Mucosa of descending colon (tissue), 3 donors: ENCODE measurements at places on chromosomes 11 and 22.

GRCh38 chr22:20191000-20191515, 40.2 kb upstream of the CCDC188 start:
- DNase-seq, result no peak

DNA sequence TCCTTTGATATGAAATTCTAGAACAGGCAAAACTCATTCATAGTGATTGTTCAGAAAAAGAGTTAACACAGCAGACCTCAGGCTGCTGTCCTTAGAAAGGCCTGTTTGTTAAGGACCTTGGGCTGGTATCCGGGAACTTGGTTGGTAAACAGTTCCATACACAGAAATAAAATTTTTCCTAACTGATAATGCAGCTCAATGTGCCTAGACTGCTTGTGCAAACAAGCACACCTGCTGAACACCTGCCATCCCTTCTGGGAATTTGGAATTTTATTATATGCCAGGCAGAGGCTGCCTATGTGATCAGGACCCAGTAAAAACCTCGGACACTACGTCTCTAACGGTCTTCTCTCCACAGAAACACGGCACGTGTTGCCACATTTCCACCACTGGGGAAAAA, 11.5 kb downstream of the THAP12 start:
- no peak for DNase-seq

DNA sequence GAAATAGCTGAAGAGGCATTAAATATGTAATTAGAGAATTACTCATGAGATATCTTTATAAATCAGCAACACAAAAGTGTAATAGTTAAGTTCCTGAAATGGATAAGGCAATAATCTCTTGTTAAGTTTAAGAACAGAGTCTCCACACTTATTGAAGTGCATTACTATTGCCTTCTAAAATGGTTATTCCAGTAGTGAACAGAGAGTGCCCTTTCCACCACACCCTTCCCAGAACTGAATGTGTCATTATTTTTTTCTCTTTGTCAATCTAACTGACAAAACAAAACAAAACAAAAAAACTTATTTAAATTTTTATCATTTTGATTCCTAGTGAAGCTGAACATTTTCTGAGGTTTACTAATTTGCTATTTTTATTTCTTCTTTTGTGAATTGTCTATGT, 9.2 kb upstream of the PRRG4 start:
- no peak for DNase-seq

DNA sequence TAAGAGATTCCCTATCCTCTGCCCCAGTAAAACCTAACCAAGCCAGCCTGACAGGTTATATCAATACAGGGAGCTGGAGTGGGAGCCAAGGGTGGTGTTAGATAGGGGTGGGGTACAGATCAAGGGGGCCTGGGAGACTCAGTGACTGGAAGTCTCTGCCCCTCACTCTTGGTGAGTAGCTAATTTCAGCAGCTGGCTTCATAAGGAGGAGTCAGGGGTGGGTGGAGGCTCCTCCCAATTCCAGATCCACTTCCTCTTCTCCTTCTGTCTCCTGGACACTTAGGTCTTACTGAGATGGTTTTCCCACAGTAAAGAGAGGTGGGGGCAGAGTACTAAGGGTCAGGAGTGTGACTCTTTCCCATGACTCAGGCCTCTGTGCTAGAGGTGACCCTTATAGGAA, 1.1 kb upstream of the VSIG2 start:
- no peak for DNase-seq

GRCh38 chr11:2205214-2205720, 33.7 kb upstream of the TH start:
- DNase-seq, result no peak
